Activated CD4-positive, alpha-beta T cell treated with anti-CD3 and anti-CD28 coated beads, Interleukin-2, amount 50 U/mL, for 48 hours (primary cell): ENCODE measurements at places on chromosomes 4 and X.

DNA sequence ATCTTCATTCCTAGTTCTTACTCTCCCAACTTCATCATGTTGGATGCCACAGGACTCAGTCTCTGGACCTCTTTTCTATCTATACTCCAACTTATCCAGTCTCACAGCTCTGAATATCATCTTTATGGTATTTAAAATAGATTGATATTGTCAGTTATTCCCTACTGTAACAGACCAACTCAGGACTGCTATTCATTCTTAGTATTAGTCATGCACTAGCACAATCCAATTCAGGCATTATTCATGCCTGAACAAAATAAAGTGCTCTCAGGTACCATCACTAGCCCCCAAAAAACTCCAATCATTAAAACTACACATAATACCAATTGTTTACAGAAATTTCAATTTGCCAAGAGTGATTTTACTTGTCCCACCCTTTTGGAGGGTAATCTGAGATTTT is 37.7 kb downstream of the FRYL start:
- DNase-seq = no peak

- DNase-seq = no peak
Measured at GRCh38 chrX:37641859-37642258, 43.7 kb upstream of the XK start.

- DNase-seq = no peak
Measured at GRCh38 chr4:139453041-139453370, 915 bp upstream of the RAB33B start.

DNA sequence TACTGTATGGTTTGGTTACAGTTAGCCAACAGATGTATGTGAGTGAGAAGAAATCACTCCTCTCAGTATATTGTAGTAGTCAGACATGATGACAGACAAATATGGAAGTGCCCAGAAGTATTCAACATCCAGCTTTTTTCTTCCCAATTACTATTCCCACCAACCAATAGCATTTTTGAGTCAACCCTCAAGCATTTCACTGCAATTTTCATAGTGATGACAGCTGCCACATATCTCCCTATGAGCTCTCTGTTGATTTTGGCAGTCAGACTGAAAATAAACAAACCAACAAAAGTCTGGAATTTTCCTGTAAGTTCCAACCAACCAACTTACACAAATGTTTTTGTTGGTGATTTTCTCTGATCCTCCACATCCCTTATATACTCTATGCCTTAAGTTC is 8.2 kb upstream of the TRAM1L1 start:
- DNase-seq = no peak

GRCh38 chr4:68141852-68142251 is 12.2 kb upstream of the TMPRSS11F start:
- DNase-seq = no peak

DNA sequence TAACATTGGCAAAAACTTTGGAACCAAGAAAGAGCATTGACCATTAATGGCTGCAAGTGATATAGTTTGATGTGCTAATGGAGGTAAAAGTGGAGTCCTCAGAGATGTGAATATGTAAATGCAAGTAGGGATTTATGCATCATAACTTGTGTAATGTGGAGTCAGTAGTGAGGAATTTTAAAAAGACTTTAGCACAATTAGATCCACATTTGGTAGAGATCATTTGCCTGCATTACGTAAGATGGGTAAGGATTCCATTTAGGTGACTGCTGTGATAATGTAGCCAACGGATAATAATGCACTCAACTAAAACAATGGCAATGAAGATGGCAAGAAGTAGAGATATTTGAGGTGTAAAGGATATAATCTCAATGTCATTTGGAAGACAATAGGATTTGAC is 1128.4 kb downstream of the ADGRL3 start:
- no peak for DNase-seq
